CD4-positive, alpha-beta T cell treated with Interleukin-12 subunit alpha and Interleukin-12 subunit beta, for 1 hour (primary cell): ENCODE measurements at places on chromosomes 3 and 15.

DNA sequence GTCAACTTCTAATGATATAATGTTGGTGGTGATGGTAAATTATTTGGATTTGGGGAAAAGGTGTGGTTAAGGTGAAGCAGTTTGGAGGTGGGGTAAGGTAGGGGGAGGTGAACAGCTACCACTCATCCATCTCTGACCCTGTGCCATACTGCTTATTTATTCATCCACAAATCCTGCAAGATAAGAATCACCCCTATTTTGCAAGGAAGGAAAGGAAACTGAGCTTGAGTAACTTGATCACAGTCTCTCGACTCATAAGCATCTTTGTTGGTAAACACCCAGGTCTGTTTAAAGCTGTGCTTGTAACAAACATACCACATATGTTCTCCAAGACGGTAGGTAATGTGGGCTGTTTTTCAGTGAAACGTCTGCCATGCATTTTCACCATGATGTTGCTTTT is 67.3 kb downstream of the PTPRG start:
- DNase-seq: no peak

GRCh38 chr3:71260782-71261181 is 322.7 kb downstream of the FOXP1 start:
- no peak for DNase-seq

GRCh38 chr3:127858521-127858920 is 36.2 kb upstream of the MGLL start:
- DNase-seq: no peak

DNA sequence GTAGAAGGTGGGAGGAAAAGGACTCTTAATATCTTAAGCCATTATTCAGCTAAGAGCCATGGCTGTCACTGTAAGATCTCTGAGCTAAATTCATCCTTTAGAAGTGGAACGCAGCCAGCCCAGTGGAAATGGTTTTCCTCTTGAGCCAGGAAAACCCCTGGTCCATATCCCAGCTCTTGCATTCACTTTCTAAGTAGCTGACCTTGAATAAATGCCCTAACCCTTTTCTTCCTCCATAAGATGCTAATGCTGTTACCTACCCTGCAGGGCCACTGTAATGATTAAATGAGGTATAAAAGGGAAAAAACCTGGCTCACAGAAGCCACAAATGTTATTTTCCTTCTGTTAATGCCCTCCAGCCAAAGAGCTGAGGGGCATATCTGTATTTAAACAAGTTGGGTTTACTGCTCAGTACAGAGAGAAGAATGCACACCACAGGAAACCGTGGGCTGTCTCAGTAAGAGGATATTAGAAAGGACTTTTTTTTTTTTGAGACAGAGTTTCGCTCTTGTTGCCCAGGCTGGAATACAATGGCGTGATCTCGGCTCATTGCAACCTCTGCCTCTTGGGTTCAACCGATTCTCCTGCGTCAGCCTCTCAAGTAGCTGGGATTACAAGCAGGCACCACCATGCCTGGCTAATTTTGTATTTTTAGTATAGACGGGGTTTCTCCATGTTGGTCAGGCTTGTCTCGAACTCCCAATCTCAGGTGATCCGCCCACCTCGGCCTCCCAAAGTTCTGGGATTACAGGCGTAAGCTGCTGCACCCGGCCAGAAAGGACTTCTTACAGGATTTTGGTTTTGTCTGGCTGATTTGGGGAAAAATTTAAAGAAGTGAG is 6.8 kb downstream of the UBL7 start:
- DNase-seq: no peak

DNA sequence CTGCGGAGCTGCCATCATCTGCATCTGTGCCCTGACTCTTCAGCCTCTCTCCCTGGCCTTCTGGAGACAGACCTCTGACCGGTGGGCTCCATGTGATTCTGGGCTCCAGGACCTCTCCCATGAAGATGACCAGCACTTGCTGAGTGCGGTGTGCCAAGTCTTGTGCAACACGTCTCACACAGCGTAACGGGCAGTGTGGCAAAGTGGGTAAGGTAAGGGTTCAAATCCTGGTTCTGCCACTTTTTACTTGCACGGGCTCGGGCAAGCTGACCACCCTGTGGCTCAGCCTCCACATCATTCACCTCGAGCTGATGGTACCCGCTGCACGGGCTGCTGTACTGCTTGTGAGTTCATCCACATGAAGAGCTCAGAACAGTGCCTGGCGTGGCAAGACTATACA is 6.5 kb upstream of the SYNM start:
- DNase-seq: no peak

DNA sequence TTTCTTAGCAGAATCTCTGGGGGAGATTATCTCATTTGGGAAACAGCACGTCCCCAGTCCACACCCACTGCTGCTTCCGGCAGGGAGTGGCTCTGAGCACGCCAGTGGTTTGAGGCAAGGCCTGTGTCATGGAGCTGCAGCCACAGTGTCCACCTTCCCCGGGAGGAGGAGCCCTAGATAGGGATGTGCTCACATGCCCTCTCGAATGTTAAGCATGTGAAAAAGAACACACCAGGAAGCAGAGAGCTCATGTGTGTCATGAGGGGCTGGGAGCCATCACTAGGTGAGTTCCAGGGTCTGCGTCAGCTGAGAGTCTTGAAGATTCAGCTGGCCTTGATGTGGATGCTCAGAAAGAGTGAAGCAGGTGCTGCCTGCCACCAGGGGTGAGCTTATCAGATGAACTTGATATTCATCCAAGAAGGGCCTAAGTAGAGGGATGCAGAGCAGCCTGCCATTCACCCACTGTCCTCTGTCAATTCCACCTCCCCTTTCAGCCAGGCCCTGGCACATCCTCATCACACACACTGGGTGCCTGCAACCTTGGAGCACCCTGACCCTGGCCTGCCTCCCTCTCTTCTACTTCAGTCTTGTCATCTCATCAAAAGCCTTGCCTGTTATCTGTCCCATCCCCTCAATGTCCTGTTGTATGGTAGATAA is 16.3 kb downstream of the ITGA11 start:
- DNase-seq: no peak

DNA sequence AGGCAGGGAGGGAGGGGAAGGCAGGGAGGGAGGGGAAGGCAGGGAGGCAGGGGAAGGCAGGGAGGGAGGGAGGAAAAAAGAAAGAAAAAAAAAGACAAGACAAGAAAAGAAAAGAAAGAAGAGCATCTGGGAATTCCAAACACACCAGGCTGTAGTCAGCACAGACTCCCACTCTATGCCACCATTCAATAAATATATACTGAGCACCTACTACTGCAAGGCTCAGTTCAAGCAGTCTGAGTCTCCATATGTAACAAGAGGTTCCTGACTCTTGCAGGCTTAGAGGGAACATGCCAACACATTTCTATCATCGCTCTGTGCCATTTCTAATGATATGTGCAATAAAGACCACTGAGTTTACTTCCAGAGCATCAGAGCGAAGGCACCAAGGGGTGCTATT is 47.7 kb downstream of the ANXA2 start:
- DNase-seq: no peak

DNA sequence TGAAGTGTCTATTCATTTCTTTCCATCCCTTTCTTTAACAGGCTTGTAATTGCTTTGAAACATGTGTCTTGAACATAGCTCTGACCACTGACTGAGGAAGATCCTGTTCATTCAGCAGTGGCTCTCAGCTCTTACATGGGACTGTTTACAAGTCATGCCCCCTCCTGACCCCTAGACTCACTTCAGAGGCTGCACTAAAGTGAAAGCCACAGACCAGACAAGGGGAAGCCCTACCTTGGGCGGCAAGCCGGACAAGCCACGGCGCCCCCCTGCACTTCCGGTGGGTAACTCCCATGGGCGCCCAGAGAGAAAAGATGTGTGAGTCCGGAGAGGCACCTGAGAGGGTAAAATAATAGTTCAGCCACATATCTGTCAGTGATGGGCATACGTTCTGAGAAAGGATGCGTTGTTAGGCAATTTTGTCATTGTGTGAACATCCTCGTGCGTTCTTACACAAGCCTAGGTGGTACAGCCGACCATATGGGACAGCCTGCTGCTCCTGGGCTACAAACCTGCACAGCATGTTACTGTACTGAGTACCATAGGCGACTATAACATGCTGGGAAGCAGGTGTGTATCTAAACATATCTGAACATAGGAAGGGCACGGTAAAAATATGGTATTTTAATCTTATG is 116.2 kb downstream of the CHSY1 start:
- peak; percentile 18 for DNase-seq

- no peak for DNase-seq
Measured at GRCh38 chr15:66359740-66360139, 3.3 kb upstream of the TIPIN start.

- peak; percentile 60 for DNase-seq
Measured at GRCh38 chr15:90062023-90062442, 40.2 kb downstream of the IDH2 start.

DNA sequence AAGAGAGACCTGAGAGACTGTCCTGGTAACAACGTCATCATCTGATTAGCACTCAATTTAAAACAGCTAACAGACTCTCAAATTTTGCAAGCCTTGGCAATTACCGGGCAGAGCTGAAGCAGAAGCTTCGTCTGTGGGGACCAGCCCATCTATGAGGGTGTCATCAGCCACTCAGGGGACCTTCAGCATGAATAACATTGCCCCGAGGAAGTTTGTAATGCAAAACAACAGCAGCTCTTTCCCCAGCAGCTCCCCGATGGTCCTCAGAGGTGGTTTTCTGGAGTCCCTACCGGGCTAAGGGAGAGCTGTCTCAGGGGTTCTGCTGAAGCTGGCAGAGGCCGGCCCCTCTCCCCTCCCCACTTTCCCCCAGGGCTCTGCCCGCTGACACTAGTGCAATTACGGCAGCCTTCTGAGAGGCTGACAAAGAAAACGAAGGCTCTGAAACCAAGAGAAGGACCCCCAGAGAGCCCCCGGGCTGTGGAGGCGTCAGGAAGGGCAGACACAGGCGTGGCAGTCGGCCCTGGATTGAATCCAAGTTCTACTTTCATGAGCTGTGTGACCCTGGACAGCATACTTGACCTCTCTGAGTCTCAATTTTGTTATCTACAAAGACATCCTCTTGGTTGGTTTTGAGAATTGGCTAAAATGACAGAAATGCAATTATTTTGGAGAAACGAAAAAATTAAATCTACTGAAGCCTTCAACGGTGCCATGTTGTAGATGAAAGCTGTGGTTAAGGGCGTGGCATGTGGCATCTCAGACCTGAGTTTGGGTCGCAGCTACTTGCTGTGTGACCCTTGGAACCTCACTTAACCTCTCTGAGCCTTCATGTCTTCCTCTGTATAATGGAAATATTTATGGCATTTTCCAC is 102.1 kb upstream of the TLE3 start:
- DNase-seq: no peak

- no peak for DNase-seq
Measured at GRCh38 chr3:14231145-14231990, 52.8 kb downstream of the LSM3 start.

DNA sequence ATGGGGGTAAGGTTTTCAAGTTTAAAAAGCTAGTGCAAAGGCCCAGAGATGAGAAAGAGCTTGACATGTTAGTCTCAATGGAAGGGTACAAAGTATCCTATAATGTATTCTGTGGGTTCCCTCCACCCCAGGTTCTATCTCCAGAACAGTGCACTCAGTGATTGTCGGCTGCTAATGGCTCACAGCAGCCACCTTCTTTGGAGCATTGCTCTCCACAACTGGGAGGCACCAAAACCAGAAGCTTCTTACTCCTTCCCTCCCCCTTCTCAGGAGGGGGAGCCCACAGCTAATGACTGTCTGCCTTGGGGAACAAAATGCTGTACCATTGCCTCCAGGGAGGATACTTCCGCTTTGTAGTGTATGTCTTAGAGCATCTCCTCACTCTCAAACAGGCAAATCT is 439.4 kb upstream of the RBMS3 start:
- no peak for DNase-seq
